Stimulated activated CD4-positive, alpha-beta T cell treated with anti-CD3 and anti-CD28 coated beads, Interleukin-12 subunit alpha, Interleukin-12 subunit beta, amount 100 ng/mL, for 4 hours (primary cell): ENCODE measurements at places on chromosomes 7 and 10.

DNA sequence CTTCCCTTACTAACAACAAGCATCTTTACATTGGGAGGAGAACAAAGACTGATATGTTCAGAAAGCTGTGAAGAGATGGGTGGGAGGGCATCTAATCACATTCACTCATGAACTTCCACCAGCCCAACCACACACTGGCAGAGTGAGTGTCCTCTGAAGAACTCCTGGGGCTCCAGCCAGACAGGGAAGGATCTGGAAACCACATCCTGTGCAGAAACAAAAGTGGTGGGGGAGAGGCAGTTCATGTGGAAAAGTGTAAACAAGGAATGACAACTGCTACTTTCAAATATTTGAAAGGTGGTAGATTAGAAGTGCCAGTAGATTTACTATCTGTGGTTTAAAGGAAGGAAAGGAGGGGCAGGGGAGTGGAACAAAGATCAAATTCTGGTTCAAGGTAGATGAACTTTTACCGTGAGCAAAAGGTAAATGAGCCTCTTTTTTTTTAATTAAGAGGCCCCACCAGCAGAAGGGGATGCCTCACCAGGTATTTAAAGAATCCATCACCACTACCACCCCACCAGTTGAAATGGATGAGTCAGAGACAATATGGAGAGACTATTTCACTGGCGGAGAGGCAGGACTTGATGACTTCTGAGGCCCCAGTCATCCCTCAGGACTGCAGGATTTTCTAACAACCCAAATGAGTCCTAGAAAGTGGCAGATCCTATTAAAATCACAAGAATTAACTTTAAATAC lies 34.5 kb downstream of the GOT1 start:
- DNase-seq = no peak

DNA sequence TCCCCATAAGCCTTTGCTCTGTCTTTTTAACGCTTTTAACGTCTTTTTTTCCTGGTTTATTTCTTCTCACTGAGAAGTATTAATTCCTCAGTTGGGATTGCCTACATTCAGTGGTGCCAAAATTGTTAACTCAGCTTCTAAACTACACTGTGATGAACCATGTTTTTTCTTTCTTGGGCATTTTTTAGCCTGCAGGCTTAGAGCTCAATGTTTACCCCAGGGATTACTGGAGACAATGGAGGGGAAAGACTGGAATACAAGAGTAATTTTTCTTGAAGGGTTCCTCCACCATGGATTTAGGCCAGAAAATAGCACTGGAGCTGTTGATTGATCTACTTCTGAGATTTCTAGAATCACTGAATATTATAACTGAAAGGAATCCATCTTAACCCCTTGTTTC lies 19.8 kb downstream of the STAMBPL1 start:
- DNase-seq = no peak

DNA sequence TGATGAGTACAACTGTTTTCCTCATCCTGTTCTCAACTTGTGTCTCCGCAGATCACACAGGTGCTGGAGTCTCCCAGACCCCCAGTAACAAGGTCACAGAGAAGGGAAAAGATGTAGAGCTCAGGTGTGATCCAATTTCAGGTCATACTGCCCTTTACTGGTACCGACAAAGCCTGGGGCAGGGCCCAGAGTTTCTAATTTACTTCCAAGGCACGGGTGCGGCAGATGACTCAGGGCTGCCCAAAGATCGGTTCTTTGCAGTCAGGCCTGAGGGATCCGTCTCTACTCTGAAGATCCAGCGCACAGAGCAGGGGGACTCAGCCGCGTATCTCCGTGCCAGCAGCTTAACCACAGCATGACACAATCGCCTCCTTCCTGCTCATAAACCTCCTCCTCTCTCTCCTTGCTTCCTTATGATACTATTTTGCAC lies 126.7 kb upstream of the PRSS58 start:
- peak; percentile 15 for DNase-seq

GRCh38 chr10:77494327-77494726 lies 143.3 kb downstream of the KCNMA1 start:
- DNase-seq = no peak

- DNase-seq = no peak
Observed at GRCh38 chr7:988963-989529, 6.1 kb downstream of the CYP2W1 start.

GRCh38 chr7:152979376-152979775 lies 219.8 kb downstream of the ACTR3B start:
- DNase-seq = no peak

DNA sequence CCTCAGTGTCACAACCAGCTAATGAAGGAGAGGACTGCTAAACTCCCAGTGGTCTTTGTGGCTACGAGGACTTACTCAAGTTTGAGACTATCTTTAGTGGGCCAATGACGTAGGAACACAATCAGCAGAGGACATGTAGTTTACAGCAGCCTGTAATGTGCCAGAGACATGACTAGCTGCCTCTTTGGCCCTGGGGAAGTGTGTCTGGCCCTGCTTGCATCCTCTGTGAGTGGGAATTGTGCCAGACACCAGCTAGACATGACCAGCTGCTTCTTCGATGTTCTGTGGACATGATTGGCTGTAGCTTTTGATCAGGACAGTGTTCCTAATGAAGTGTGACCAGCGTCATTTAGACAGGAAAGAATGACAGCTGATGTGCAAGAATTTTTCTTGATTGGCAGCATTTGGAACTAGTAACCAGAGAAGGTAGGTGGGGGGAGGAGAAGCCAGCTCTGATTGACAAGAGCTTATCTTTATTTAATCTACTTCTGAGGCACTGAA lies 141.7 kb downstream of the AUTS2 start:
- no peak for DNase-seq
